ENCODE measurements at places on chromosomes 12 and 14. TPM values are rescaled to one million over a fixed set of nuclear protein-coding genes. Genes with fewer than 3 reads are reported as not detected.

The LBHD2 gene
- not detected for total RNA-seq

- DNase-seq = no peak
Observed at GRCh38 chr12:6556857-6557256, 1.0 kb upstream of the IFFO1 start.

DNA sequence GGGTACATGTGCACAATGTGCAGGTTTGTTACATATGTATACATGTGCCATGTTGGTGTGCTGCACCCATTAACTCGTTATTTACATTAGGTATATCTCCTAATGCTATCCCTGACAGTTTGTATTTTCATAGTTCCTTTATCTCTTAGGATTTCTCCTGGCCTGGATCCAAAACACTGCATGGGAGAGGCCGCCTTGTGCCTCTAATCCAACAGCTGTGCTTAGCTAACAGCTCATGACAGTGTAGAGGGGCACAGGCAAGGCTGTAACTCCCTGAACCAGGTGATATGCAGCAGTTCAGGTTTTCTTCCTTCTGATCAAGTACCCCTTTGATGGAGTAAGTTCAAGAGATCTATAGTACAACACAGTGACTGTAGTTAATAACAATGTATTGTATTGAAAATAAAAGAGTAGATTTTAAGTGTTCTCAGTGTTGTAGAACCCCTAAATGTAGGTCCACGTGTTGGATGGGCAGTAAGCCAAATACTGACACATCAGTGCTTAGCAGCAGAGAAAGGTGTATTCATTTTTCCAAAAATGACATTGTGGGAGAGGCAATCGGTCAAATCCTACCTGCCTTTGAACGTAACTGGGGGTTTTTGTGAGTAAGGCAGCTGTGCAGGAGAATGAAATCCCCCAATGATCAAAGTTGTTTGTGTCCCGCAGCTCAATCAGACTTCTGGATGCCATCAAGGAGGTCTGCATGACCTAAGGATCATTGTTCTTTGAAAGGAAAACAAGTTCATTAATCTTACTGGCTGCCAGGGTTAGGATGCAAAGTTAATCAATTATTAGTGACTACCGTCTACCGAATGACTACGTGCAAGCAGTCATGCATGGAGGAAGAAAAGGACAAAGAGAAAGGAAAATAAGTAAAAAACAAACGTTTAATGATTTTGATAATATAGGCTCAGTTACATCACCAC, 89.3 kb upstream of the FGD4 start:
- no peak for DNase-seq

DNA sequence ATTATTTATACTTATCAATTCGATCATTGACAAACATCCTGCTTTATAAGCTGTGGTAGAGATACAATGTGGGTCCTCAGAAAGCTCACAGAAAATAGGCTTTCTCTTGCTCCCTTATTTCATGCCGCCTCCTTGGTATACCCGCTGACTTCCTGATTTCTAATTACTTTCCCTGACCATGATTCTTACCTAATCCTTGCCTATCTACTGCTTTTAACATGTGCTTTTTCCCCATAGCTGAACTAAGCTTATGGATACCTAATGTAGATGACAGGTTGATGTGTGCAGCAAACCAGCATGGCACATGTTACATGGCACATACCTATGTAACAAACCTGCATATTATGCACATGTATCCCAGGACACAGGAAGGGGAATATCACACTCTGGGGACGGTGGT, 65.1 kb downstream of the ITPR2 start:
- no peak for DNase-seq
